Breast epithelium (tissue), 4 donors: ENCODE measurements at places on chromosomes 4 and X. TPM values are rescaled to one million over a fixed set of nuclear protein-coding genes. Genes with fewer than 3 reads are reported as not detected.

COQ2 gene
- 10.8 TPM for total RNA-seq

PLXNB3 gene
- total RNA-seq: 13.4 TPM

GLRB gene
- total RNA-seq: 19.0 TPM

PRDM5 gene
- 24.9 TPM for total RNA-seq

GASK1B gene
- total RNA-seq: 69.3 TPM

LRRC66 gene
- total RNA-seq: 0.48 TPM

RIPPLY1 gene
- 0.66 TPM for total RNA-seq

- H3K27ac ChIP-seq: no peak overlapping the region
- H3K4me3 ChIP-seq: no peak overlapping the region
- no peaks in the 10 kb centered on the region for H3K36me3 ChIP-seq
- H3K27me3 ChIP-seq: peaks cover 3% of the 10 kb centered on the region
- DNase-seq: no peak
- no peaks in the 10 kb centered on the region for H3K4me1 ChIP-seq
Measured at GRCh38 chrX:118534716-118535493, 39.3 kb downstream of the DOCK11 start.

GRCh38 chr4:87092389-87093141, 127.9 kb downstream of the KLHL8 start:
- H3K4me3 ChIP-seq: no peak overlapping the region
- peak overlapping the region; percentile 57 for H3K27ac ChIP-seq
- peak; percentile 80 for DNase-seq
- H3K4me1 ChIP-seq: peaks cover 6% of the 10 kb centered on the region
- H3K27me3 ChIP-seq: no peaks in the 10 kb centered on the region

- H3K4me3 ChIP-seq: no peak overlapping the region
- H3K36me3 ChIP-seq: no peaks in the 10 kb centered on the region
- H3K27me3 ChIP-seq: no peaks in the 10 kb centered on the region
- no peaks in the 10 kb centered on the region for H3K4me1 ChIP-seq
- DNase-seq: no peak
Measured at GRCh38 chr4:56246233-56246610, 141.1 kb downstream of the AASDH start.

- no peaks in the 10 kb centered on the region for H3K27me3 ChIP-seq
- no peaks in the 10 kb centered on the region for H3K4me1 ChIP-seq
- no peaks in the 10 kb centered on the region for H3K36me3 ChIP-seq
Measured at GRCh38 chrX:13340182-13340791, 20.4 kb upstream of the ATXN3L start.

DNA sequence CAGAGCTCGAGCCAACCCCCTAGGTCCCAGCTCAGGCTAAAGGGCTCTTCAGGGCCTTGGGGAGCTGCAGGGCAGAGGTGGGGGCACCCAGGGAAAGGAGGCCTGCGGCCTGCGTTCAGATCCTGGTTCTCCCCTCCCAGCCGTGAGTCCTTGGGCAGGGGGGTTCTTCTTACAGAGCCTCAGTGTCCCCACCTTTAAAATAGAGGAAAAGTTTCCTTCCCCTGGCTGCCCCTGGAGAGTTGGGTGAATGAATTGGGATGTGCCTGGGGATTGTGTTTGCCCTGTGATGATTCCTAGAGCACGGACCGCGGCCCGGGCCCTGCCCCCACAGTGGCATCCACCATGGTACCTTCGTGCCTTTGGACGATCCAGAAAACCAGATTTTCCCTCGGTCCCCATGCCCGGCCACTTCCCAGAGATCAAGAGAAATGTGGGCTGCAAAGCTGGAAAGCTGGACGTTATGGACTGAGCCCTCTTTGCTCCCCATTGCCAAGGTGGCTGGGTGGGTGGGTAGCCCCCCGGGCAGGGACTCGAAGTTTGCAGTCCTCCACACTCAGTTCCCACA, 11.4 kb downstream of the HTRA3 start:
- H3K4me3 ChIP-seq: no peak overlapping the region
- no peaks in the 10 kb centered on the region for H3K27me3 ChIP-seq
- H3K36me3 ChIP-seq: no peaks in the 10 kb centered on the region
- no peaks in the 10 kb centered on the region for H3K4me1 ChIP-seq

DNA sequence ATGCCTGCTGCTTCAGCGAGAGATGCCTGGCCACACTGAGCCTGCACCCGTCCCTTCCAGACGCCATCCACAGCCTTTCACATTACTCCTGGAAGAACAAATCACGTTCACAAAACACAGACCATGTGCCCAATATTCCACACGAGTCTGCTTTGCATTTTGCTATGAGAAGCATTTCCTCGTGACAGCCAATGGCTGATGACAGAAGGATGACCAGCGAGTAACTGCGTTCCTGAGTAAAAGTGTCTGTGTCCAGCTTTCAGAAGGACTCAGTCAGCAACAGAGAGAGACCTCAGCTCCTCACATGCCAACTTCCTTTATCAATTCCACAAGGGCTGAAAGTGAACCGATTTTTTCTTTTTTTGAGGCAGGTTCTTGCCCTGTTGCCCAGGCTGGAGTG, 19.5 kb downstream of the NAT8L start:
- DNase-seq: no peak
- no peaks in the 10 kb centered on the region for H3K4me1 ChIP-seq
- no peak overlapping the region for H3K4me3 ChIP-seq

DNA sequence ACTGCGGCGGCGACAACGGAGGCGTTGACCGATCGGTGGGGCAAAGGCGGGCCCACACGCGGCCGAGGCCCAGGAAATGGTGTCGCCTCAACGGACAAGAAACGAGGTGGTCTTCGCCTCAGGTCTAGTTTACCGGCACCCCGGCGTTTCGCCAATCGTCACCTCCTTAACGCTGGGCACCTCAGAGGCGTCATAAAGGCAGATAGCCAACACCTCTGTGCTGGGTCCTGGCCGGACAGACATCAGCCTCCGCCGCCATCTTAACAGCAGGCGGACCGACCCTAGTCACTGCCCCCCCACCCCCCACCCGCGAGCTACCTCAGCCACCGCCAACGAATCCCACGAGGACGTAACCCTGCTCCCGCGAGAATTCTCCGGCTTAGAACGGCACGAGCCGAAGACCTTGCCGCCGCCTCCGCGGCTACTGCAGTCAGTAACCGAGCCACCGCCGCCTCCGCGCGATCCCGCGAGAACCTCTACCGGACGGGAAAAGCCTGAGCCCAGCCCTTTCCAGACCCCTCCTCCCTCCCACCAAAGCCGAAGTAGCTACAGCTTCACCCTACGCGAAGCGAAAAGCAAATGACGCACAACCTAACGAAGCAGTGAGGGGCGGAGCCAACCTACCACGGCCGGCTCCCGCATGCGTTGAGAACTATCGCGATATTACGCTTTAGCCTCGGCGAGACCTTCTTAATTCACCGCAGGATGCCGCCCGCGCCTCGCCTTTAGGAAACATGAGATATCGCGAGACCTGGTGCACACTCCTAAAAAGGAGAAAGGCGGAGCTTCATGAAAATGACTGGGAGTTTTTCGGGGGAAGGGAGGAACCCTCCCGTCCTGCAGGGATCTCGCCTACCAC, 2.7 kb downstream of the HUWE1 start:
- no peaks in the 10 kb centered on the region for H3K4me1 ChIP-seq
- H3K27me3 ChIP-seq: no peaks in the 10 kb centered on the region

GRCh38 chrX:39551762-39552161, 546.0 kb downstream of the BCOR start:
- H3K36me3 ChIP-seq: no peaks in the 10 kb centered on the region
- no peak overlapping the region for H3K27ac ChIP-seq
- no peak overlapping the region for H3K4me3 ChIP-seq
- H3K27me3 ChIP-seq: no peaks in the 10 kb centered on the region
- no peaks in the 10 kb centered on the region for H3K4me1 ChIP-seq

DNA sequence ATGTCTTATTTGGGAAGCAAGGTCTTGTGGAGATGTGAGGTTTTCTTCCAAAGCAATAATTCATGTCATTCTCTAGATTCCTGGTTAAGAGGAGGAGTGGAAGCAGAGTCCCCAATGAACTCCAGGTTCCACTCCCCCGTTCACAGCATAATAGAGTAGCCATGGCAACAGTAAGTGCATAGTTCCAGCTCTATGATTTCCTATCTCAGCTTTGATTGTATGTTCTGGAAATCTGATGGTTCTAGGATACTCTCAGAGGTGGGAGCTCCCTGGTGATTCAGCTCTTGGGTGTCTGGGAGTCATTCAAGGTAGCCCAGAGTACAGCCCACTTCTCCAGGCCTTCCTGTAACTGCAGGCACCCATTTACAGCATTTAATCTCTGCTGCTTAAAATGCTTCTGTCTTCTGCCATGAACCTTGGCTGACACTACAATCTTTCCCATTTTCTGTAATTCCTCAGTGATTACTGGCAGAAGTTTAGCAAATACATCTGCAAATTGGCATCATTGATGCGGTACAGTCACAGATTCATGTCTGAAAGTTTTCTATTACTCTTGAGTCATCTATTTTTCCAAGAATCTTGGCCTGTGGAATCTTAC, 242.0 kb downstream of the MAPK10 start:
- DNase-seq: no peak
- H3K4me3 ChIP-seq: no peak overlapping the region
- H3K36me3 ChIP-seq: no peaks in the 10 kb centered on the region
- H3K27ac ChIP-seq: no peak overlapping the region
- no peaks in the 10 kb centered on the region for H3K27me3 ChIP-seq
- H3K4me1 ChIP-seq: no peaks in the 10 kb centered on the region

- no peak overlapping the region for H3K27ac ChIP-seq
- no peak overlapping the region for H3K4me3 ChIP-seq
- H3K4me1 ChIP-seq: no peaks in the 10 kb centered on the region
- no peak for DNase-seq
Measured at GRCh38 chr4:186900984-186901383, 177.3 kb upstream of the FAT1 start.

DNA sequence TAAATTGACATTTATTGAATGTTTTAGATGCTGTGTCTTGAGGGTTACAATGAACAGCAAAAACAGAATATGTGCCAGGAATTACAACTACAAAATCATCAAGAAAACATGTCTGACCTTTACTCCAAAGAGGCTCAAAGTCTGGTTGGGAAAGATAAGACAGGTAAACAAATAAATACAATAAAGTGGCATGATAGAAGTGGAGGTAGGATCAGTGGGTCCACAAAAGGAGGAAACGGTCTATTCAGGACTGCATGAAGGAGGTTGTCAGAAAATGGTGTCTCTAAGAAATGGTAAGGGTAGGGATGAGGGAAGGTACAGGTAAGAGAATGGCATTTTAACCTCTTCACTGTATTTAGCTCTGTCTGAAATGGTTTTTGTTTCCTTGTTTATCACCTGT, 3.8 kb downstream of the ARHGEF38 start:
- H3K27ac ChIP-seq: peak overlapping the region; percentile 94
- H3K4me1 ChIP-seq: no peaks in the 10 kb centered on the region
- H3K4me3 ChIP-seq: peak overlapping the region; percentile 57
- no peaks in the 10 kb centered on the region for H3K36me3 ChIP-seq
- H3K27me3 ChIP-seq: no peaks in the 10 kb centered on the region

- no peaks in the 10 kb centered on the region for H3K27me3 ChIP-seq
- H3K4me1 ChIP-seq: no peaks in the 10 kb centered on the region
- no peak for DNase-seq
- no peak overlapping the region for H3K4me3 ChIP-seq
- no peaks in the 10 kb centered on the region for H3K36me3 ChIP-seq
- no peak overlapping the region for H3K27ac ChIP-seq
Measured at GRCh38 chr4:137738375-137738990, 206.2 kb upstream of the PCDH18 start.

GRCh38 chr4:40367451-40367850, 32.3 kb downstream of the CHRNA9 start:
- H3K27ac ChIP-seq: peak overlapping the region; percentile 70
- H3K4me3 ChIP-seq: no peak overlapping the region
- H3K27me3 ChIP-seq: no peaks in the 10 kb centered on the region
- DNase-seq: peak; percentile 49
- no peaks in the 10 kb centered on the region for H3K4me1 ChIP-seq
- no peaks in the 10 kb centered on the region for H3K36me3 ChIP-seq

DNA sequence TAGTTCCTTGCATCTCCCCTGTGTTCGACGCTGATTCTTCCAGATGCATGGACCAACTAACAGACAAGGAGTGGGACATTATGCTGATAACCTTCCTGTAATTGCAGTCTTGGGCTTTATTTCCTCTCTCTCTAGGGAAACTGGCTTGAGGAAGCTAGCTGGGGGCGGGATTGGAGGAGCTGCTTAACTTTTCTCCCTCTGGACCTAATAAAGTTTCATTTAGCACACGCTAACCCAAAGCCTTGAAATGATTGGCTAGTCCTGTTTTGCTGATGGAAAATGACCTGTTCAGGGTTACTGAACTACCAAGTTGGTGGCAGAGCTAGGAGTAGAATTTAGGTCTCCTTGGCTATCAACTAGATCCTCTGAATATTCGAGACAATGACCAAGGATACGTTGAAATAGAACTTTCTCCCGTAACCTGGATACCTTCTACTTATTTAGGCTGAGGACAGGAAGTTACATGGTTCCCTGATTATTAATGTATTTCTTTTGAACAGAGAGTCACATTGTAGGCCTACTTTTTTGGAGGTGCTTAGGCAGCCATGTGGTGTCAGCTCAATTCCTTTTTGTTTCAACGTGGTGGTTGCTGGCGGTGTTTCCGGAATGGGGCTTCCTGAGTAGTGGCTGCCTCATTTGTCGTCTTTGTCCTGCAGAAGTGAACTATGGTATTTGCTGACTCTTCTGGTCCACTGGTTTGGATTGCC, 2.0 kb downstream of the PGK1 start:
- H3K4me1 ChIP-seq: no peaks in the 10 kb centered on the region
- H3K27ac ChIP-seq: no peak overlapping the region
- H3K27me3 ChIP-seq: no peaks in the 10 kb centered on the region
- no peak for DNase-seq

GRCh38 chrX:154600759-154601374, 15.9 kb downstream of the CTAG1A start:
- no peaks in the 10 kb centered on the region for H3K4me1 ChIP-seq
- H3K27ac ChIP-seq: no peak overlapping the region
- H3K4me3 ChIP-seq: no peak overlapping the region
- H3K27me3 ChIP-seq: no peaks in the 10 kb centered on the region
- no peaks in the 10 kb centered on the region for H3K36me3 ChIP-seq

GRCh38 chrX:134461437-134461836, 1.5 kb downstream of the HPRT1 start:
- H3K4me3 ChIP-seq: peak overlapping the region; percentile 81
- no peaks in the 10 kb centered on the region for H3K36me3 ChIP-seq
- DNase-seq: no peak
- H3K27ac ChIP-seq: no peak overlapping the region

DNA sequence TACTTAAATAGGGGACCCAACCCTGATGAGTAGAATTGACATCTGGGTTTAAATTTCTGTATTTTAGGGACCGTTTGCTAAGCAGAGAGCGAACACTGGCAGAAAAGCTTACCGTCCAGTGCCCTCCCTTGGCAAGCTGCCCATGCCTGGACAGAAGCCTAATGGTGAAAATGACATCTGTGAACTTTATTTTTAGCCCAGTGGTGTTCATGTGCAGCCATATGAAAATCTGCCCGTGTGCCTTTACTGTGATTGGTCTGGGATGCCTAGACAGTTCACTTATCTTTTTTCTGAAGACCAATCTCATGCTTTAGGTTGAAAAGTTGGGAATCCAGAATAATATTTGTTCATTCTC, 1.1 kb downstream of the STBD1 start:
- H3K4me3 ChIP-seq: peak overlapping the region; percentile 73
- no peak for DNase-seq
- no peaks in the 10 kb centered on the region for H3K27me3 ChIP-seq
- H3K27ac ChIP-seq: peak overlapping the region; percentile 80
- H3K36me3 ChIP-seq: no peaks in the 10 kb centered on the region
- no peaks in the 10 kb centered on the region for H3K4me1 ChIP-seq
